ENCODE measurements at places on chromosomes 2 and 18.

GRCh38 chr2:182717816-182718215, 1.8 kb downstream of the DNAJC10 start:
- DNase-seq = no peak

DNA sequence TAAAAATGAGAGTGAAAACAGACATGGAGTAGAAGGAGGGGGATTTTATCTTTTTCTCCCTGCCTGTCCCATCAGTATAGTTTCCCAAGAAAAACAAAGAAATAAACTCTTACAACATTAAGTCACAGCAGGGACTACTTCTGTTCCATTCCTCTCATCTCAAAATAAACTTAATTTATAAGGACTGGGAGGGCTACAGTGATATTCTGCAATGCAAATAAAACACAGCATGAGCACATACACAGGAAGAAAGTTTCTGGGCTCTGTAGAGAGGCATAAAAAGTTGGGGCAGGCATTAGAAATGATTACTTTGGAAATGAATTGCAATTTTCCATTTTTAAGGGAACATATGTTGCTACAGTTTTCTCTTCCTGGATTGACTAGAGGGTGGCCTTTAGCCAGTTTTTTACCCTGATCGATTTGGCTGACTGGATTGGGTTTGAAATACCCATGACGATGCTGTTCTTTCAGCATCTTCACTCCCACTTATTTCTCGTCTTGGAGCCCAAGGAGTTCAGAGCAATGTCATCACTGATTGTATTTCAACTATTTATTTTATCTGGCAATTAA, 157.1 kb downstream of the ACTR3 start:
- no peak for DNase-seq

- no peak for DNase-seq
Observed at GRCh38 chr2:26816893-26817292, 31.0 kb downstream of the CENPA start.

- no peak for DNase-seq
Observed at GRCh38 chr2:145000376-145000775, 480.5 kb upstream of the ZEB2 start.

DNA sequence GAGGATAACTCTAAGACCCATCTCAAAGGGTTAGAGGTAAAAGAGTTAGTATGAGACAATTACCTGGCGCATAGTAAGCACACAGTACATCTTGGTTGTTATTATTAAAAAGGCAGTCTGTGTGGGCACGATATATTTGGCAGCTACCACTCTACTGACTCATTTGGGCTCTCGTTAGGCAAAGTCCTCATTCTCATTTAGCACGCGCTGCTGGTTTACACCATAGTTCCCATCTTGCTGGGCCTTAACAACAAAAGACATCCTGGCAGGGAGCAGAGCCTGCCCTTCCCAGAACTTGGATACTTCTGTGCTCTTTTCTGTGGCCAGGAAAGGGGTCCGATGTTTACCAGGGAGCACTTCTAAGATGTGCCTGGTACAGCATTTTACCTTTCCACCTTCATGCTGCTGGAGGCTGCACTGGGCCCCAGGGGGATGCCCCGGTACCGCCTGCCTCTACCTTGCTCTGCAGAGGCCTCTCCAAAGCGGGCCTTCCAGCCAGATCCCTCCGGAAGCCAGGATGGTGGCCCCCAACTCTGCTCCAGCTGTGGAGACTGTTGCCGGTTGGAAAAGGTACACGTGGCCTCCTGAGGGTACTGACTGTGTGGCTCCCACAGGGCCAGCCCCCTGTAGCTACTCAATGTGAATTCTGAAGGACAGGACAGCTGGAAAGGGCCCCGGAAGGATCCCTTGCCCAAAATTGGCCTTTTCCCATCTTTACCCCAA, 15.0 kb downstream of the GLI2 start:
- no peak for DNase-seq

GRCh38 chr2:156005999-156006712, 326.4 kb downstream of the NR4A2 start:
- DNase-seq = no peak

DNA sequence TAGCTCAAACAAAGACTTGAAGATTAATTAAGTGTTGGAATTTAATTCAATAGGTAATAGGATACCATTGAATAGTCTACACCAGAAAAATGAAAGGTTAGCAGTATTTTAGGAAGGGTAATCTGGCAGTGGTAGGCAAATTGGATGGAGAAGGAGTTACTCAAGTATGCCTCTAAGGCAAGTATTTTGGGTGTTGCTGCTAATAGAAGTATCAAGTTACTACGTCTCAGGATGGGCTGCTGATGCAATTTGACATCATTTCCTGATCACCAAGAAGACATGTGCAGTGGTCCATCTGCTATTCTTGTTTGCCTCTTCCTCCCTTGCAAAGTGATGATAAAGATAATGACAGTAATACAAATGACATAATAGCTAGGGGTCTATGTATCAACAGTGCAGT, 485.3 kb downstream of the TGIF1 start:
- DNase-seq = no peak

GRCh38 chr2:219447242-219448098, 12.8 kb downstream of the SPEG start:
- no peak for DNase-seq
